Stimulated activated CD4-positive, alpha-beta T cell treated with anti-CD3 and anti-CD28 coated beads, Interleukin-15, amount 100 ng/mL, for 1 hour (primary cell): ENCODE measurements at places on chromosomes 5 and 9.

- no peak for DNase-seq
These were observed 32.0 kb upstream of the MSX2 start for GRCh38 chr5:174692381-174692780.

- no peak for DNase-seq
These were observed 49.2 kb downstream of the NACC2 start for GRCh38 chr9:136045595-136046553.

DNA sequence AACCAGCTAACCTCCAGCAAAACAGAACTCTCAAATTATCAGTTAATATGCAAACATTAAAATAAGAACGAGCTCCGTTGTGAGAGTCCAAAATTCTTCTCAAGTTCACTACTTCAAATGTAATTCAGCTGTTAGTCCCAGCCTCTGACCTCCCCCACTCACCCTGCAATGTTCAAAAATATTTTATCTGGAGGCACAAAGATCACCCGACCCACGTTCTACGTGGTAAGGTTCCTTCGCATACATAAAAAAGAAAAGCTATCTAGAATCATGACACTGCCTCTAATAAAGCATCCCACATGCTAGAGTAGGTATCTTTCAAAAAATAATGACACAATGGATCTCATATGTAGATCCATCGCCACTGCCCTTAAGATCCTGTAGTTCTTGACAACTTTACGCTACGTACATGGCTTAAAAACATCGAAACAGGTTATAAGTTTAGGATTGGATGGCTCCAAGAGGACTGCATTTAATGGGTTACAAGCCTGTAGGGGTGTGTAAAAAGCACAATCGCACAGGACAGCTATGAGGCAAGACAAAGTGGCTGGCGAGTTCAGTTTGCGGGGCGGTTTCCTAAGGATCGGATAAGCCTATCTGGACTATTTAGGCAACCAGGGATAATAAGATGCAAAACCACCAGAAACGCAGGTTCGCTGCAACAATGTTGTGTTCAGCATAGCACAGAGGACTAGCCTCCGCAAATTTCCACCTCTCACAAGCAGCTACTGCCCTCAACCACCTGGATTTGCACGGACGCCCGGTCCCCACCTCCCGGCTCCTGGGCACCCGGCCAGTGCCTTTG, 969 bp downstream of the CLK4 start:
- DNase-seq: no peak

DNA sequence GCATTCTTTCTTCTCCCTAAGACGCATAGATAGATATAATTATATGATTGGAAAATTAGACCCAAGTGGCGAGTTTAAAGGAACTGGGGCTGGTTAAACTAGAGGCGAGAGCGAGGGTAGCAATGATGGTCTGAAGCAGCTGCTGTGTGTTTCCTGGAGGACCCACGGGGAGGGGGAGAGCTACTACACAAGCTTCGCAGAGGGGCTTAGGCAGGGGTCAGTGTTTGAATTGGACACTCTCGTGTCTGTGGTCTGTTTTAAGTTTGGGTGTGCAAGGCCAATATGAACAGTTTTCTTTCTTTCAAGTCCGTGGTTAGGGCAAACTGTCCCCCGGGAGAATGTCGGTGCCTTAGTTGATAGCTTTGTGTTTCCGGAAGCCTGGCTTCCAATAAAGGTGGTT, 43.1 kb downstream of the PDZD2 start:
- no peak for DNase-seq

DNA sequence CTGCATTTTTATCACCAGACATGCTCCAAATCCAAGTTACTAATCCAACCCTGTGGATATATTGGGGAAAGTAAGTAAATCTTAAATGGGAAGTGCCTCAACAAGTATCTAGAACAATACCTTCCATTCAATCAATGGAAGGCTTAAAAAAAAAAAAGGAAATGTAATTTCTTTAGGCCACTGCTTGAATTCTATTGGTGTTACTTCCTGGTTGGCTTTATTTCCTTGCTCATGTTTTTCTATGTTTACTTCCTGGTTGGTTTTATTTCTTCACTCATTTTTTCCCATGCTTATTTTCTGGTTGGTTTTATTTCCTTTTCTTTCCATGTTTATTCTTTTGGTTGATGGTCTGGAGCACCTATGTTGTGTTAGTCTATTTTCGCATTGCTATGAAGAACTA, 363.9 kb downstream of the KDM4C start:
- no peak for DNase-seq

- DNase-seq: no peak
These were observed 79.2 kb downstream of the RGS3 start for GRCh38 chr9:113542741-113543140.

- DNase-seq: no peak
These were observed 37.5 kb upstream of the TIFAB start for GRCh38 chr5:135489466-135490244.

GRCh38 chr9:134099123-134099761, 31.4 kb upstream of the BRD3 start:
- peak; percentile 10 for DNase-seq

GRCh38 chr5:56273376-56273955, 40.3 kb upstream of the ANKRD55 start:
- DNase-seq: no peak

GRCh38 chr9:95509851-95510708, 6.7 kb downstream of the PTCH1 start:
- no peak for DNase-seq

- no peak for DNase-seq
These were observed 54.5 kb upstream of the HTR4 start for GRCh38 chr5:148708854-148709253.
